Left ventricle myocardium inferior (tissue), 1 donor: ENCODE measurements at places on chromosomes 12 and 14.

GRCh38 chr12:6967651-6968100 lies 2.8 kb downstream of the PHB2 start:
- peaks cover 42% of the 10 kb centered on the region for H3K36me3 ChIP-seq
- no peak overlapping the region for H3K27ac ChIP-seq
- peaks cover 66% of the 10 kb centered on the region for H3K4me1 ChIP-seq
- DNase-seq, result no peak
- H3K27me3 ChIP-seq, result no peaks in the 10 kb centered on the region

- H3K4me1 ChIP-seq, result peaks cover 59% of the 10 kb centered on the region
- no peak overlapping the region for H3K4me3 ChIP-seq
- DNase-seq, result no peak
- H3K27ac ChIP-seq, result peak overlapping the region; percentile 20
Observed at GRCh38 chr14:103451401-103451800, 66.2 kb downstream of the MARK3 start.

DNA sequence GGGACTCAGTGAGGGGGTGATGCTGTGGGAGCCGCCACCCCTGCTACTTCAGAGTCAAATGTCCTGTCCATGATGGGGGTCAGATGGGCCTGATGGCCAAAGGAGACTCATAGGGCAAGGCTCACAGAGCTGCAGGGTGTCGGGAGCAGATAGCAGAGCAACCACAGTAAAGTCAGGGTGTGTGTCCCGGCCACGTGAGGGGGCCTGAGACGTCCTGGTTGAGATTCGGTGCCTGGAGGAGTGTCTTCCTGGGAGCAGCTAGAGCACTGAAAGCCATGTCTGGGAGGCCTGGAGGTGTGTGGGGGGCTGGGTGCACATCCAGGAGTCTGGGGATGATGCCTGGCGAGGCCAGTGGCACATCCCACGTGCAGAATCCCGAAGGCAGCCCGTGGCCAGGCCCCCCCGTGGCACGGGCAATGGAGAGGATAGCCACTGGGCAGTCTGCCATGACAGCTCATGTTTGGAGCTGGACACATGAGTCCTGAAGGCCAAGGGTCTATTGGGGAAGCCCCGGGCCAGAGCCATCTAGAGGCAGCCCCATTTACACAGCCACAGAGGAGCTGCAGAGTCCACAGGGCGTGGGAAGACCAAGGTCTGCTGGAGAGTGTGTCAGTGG lies 308.0 kb upstream of the SFSWAP start:
- H3K27me3 ChIP-seq, result peaks cover 20% of the 10 kb centered on the region
- DNase-seq, result no peak
- H3K27ac ChIP-seq, result no peak overlapping the region
- no peaks in the 10 kb centered on the region for H3K4me1 ChIP-seq

DNA sequence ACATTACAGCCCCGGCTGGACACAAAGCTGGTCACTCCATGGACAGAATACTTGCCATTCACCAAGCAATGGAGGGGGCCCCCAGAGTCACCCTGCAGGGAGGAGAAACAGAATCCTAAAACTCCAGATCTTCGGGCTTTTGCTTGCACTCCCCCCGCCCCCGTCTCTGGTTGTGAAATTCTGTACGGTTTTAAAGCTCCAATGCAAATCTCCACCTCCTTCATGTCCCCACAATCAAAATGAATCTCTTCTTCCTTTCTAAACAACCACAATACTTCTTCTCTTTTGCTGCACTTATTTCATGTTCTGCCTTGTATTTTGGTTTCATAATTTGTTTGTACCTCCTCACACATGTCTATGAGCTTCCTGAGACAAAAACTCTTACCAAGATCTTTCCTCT lies 5.8 kb upstream of the BIN2 start:
- no peaks in the 10 kb centered on the region for H3K27me3 ChIP-seq
- H3K27ac ChIP-seq, result no peak overlapping the region
- H3K4me1 ChIP-seq, result no peaks in the 10 kb centered on the region
- no peaks in the 10 kb centered on the region for H3K36me3 ChIP-seq

DNA sequence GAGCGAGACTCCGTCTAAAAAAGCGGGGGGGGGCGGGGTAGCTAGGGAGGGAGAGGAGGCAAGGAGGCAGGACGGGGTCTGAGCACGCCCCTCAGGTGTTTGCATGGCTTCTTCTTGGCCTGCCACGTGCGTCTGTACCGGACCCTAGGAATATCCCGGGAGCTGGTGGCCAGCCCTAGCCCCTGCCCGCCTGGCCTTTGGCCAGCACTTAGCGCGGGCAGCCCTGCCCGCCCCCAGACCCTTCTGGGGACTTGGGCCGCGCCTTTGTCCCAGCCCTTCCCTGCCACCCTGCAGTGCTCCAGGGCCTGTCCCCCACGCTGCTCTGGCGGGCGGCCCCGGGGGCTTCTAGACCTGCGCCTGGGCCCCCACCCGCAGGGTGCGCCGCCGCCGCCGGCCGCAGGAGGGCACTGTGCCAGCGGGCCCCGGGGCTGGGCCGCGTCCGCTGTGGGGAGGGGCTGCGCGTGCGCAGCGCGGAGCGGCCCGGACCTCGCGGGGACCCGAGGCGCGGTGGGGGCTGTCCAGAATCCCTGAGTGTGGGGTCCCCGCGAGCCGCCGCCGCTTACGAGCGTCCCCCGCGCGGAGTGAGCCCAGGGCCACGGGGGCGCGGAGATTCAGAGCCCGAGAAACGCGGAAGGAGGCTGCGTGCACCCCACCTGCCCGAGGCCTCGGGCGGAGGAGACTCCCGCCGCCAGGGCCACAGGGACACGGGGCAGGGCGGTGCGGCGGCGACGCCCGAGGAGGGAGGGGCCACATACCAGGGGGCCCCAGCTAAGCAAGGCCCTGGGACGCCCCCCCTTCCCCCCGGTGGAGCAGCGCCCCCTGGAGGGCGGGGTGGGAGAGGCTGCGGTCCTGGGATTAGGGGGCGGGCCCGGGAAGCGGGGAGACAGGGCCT lies 21.0 kb downstream of the SLC25A29 start:
- H3K4me1 ChIP-seq, result peaks cover 80% of the 10 kb centered on the region
- peak; percentile 68 for DNase-seq
- peak overlapping the region; percentile 94 for H3K4me3 ChIP-seq
